ENCODE measurements at places on chromosomes 3 and 15.

GRCh38 chr15:37079726-37080125, 20.6 kb downstream of the MEIS2 start:
- DNase-seq: no peak

DNA sequence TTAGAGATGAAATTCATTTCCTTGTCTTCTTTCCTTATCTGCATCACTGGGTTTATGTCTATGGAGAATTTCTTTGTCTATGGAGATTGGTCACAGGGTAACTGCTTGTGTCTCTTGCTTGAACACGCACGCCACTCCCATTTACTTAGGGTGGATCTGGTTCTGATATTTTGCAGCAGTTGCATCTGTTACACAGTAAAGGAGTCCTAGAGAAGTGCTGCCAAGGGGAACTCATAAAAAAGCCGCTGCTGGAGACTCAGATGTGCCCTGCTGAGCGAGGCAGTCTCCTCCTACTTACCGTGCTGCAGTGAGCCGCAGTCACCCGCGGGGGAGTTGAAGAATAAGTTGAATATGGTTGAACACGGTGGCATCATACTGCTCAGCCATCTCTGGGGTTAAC, 105.2 kb upstream of the KLHL25 start:
- DNase-seq: no peak

GRCh38 chr3:133188996-133189395, 150.8 kb downstream of the TMEM108 start:
- DNase-seq: no peak

DNA sequence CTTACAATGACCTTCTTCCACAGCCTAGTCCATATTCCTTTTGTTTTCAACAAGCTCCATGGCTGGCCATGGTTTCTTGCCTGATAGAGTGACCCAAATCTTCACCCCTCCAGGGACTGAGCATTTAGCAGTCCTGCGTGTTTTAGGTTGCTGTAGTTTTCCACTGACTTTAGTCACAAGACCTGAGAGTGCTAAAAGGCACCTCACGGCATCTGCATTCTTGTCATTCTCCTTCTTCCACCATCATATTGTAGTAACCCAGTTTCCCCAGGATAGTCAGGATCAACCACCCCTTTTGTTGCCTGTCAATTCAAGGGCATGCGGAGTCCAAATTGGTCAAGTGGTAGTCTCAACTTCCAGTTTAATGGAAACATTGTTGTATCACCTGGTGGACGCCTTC, 20.8 kb downstream of the HTR3C start:
- no peak for DNase-seq

DNA sequence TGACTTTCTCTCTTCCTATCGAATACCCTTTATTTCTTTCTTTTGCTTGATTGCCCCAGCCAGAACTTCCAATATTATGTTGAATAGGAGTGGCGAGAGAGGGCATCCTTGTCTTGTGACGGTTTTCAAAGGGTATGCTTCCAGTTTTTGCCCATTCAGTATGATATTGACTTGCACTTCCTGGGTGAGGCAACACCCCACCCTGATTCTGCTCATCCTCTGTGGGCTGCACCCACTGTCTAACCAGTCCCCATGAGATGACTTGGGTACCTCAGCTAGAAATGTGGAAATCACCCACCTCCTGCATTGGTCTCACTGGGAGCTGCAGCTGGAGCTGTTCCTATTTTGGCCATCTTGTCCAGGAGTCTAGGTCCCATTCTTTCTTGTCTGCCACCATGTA, 44.8 kb upstream of the KCNH8 start:
- DNase-seq: no peak

- DNase-seq: no peak
Observed at GRCh38 chr3:87771337-87772192, 287.2 kb downstream of the CGGBP1 start.

- no peak for DNase-seq
Observed at GRCh38 chr3:49924683-49925082, 4.9 kb downstream of the MON1A start.

DNA sequence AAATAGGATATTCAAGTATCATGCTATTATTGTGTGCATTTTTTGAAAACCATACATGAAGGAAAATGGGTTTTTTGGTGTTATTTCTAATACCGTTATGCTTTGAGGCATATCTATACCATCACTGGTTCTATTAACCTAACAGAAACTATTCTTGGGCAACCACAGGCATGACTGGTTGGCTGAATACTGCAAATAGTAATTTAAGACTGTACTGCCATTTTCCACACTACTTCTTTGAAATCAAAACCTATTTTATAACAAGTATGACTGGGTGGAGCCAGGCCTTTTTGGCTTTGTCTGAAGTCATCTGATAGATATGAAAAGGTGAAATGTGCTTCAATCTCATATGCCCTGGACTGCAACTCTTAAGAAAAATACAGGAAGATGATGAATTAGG, 115.1 kb downstream of the ULK4 start:
- DNase-seq: no peak

- no peak for DNase-seq
Observed at GRCh38 chr3:72331076-72331475, 517.2 kb downstream of the SHQ1 start.

DNA sequence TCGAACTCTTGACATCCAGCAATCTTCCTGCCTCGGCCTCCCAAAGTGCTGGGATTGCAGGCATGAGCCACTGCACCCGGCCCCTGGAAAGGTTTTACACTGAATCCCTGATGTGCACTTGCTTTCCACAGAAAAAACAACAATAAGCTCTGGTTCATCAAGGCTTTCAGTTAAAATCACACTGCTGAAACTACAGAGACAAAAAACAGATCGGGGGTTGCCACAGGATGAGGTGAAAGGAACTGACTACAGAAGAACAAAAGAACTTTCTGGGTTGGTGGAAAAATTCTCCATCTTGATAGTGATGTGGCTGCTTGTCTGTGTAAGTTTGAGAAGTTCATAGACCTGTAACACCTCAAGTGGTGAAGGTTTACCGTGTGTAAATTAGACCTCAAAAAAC, 2.9 kb downstream of the RAB43 start:
- DNase-seq: no peak

- no peak for DNase-seq
Observed at GRCh38 chr3:157280354-157280753, 120.4 kb upstream of the CCNL1 start.

DNA sequence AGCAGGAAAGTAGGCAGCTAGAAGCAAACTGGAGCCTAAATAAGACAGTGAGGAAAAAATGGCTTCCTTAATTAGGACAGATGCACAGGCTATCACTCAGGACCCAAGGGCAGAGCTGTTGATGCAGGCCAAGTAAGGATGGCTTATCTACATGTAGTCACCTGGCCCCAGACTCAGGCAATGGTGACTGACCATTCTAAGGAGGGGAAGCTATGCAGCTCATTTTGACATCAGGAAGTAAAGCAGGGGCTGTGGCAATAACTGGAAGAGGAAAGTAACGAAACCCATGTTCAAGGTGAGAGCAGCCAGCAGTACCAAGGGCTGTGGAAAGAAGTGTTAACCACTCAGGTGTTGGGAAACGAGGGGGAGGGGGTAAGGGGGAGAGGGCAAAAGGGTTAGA, 16.2 kb downstream of the ACAD11 start:
- no peak for DNase-seq

DNA sequence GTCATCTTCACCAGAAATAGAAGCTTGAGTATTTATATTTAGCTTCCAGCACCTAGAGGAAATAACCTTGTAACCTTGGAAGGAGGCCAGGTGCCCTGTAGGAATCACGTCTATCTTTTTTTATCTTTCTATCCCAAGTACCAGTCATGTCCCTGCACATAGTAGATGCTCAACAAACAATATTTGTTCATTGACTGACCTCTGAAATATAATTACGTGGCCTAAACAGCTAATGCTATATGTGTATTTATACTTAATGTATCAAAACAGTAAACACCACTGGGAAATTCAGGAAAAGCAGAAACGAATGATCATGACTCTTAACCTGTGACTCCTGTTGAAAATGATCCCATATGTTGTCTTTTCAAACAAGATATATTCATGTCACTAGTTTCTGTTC, 97.9 kb upstream of the ADAMTSL3 start:
- DNase-seq: no peak

- no peak for DNase-seq
Observed at GRCh38 chr3:44923632-44924456, 49.4 kb downstream of the TGM4 start.
